ENCODE measurements at places on chromosomes 7 and 10.

GRCh38 chr7:106125417-106125816 lies 13.3 kb upstream of the SYPL1 start:
- DNase-seq, result no peak

DNA sequence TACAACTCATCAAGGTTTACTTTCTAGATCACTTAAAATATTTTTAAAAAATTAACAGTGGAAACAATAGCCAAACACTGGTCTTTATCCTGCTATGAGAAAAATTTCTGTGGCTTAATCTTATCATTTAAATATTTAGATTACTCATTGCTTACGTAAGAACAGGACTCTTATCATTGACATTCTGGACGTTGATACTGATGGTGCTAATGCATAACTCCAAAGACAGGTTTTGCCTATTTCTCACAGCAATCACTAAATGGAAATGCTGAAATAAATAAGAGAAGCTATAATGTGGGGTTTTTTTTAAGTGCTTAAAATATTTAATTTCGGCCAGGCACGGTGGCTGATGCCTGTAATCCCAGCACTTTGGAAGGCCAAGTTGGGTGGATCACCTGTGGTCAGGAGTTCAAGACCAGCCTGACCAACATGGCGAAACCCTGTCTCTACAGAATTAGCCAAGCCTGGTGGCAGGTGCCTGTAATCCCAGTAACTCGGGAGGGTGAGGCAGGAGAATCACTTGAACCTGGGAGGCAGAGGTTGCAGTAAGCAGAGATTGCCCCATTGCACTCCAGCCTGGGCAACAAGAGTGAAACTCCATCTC lies 195.0 kb downstream of the HGF start:
- DNase-seq, result no peak

DNA sequence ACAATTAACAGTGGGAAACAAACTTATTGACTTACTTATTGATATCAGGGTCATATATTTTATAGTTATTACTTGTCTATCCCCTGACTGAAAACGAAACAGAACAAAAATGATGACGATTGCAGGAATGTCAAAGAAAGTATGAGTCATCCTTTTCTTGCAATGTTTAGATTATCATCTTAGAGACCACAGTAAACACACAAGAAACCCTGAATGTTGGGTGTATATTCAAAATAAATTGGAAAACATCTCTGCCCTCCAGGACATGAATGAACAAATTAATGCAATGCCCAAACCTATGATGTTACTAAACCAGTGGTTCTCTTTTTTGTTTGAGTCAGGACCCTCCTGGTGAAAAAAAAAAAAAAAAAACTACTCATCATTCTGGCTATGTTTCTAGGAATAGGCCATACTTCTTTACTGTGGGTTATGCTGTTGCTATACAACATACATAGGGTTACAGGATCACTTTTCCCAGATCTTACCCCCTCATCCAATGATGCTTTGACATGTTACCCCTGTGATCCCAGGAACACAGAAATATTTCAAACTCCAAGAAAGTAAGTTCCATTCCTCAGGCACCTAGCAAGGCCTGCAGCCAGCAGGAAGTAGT lies 623.4 kb upstream of the IGFBP3 start:
- no peak for DNase-seq

GRCh38 chr7:107100824-107101223 lies 56.3 kb downstream of the PRKAR2B start:
- no peak for DNase-seq

GRCh38 chr7:115721293-115722217 lies 309.0 kb downstream of the TFEC start:
- DNase-seq, result no peak

DNA sequence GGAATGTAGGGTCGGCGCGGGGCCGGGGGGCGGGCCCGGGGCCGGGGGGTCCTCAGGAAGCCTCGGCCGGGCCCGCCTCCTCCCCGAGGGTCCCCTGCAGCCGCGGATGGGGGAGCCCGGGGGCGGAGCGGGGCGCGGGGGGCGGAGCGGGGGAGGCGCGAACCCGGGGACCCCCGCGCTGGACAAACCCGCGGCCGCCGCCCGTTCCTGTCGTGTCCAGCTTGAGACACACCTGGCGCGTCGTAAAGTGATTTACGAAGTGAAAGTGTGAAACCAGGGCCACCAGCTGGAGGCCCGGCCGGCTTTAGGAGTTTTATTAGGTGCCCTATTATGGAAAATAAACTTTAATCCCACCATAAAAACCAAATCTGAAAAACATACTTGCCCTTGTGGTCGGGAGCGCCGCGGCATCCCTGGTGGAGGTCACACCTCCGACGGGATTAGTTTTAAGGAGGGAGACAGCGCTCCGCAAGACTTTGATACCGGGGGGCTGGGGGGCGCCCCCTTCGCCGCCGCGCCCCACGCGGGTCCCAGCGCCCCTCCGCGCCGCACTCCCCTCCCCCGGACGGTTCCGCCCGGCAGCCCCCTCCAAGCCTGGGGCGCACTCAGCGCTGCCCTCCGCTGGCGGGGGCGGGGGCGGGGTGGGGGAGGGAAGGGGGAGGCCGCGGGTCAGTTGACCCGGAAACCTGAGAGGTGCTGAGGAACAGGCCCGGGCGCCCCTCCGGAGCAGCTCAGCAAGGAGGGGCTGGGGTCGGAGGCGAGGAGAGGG lies 10.3 kb downstream of the MNX1 start:
- DNase-seq, result peak; percentile 46

- DNase-seq, result peak; percentile 23
Observed at GRCh38 chr10:133161486-133162109, 1.6 kb downstream of the KNDC1 start.

- peak; percentile 70 for DNase-seq
Observed at GRCh38 chr7:127900732-127901685, 130.2 kb downstream of the LRRC4 start.

GRCh38 chr10:10213237-10213636 lies 804.4 kb upstream of the CELF2 start:
- no peak for DNase-seq

- DNase-seq, result peak; percentile 54
Observed at GRCh38 chr7:42662862-42663261, 249.0 kb downstream of the C7orf25 start.

GRCh38 chr10:126593968-126594701 lies 76.4 kb downstream of the C10orf90 start:
- DNase-seq, result no peak

GRCh38 chr10:28375399-28376354 lies 72.8 kb upstream of the MPP7 start:
- DNase-seq, result no peak

- no peak for DNase-seq
Observed at GRCh38 chr7:134548877-134549276, at the start of gene AKR1B15. TSS of gene AKR1B15 (plus strand) at chr7:134549110. CDS start at chr7:134564620, 15,510 bp downstream.

DNA sequence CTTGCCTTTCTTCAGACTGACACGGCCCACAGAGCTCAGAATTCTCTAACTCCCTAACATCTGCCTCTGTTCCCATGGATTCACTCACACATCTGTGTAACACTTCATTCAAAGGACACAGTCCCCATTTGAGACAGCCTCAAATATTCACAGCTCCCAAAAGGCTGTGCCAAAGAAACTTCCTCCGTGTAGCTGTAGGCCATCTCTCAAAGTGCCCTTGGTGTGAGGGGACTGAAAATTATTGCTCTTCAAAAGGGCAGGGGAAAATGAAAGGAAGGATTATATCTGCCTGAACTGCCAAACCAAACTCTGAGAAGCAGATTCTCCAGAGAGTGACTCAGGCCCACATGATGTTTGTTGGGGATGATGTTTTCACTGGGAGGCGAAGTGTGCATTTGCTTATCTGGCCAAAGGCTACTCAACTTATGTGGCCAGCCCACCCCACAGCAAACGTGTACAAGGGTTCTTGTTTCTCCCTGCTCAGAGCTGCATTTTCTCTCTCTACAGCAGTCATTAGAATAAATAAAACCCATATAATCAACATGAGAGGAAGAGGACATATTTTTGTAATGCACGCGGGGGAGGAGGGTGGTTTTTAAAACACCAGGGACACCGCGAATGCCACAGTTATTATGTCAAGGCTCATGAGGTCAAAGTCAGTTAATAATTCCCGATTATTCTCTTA lies 302.4 kb upstream of the NFE2L3 start:
- no peak for DNase-seq

- no peak for DNase-seq
Observed at GRCh38 chr10:58734116-58734515, 221.4 kb downstream of the BICC1 start.

DNA sequence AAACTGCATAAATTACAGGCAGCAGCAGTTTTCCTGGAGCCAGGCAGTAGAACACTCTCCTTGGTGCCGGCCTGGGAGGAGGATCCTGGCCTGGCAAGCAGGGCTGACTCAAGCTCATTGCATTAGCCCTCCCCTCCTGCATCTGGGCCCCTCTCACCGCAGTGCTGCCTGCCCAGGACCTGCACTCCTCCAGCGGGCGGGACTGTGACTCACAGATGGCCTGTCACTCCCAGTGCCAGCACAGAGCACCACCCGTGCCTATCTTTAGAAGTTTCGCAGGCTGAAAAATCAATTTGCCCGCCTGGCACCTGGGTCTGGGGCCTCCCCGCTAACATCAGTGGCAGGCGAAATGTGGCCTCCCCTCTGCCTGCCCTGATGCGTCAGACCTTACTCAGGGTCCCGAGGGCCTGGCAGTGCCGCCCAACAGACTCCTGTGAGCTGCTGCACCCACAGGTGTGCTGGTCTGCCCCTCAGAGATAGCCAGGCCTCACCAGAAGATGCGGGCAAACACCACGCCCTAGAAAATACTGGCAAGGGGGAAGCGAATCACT lies 123.8 kb downstream of the KCNMA1 start:
- DNase-seq, result peak; percentile 35

DNA sequence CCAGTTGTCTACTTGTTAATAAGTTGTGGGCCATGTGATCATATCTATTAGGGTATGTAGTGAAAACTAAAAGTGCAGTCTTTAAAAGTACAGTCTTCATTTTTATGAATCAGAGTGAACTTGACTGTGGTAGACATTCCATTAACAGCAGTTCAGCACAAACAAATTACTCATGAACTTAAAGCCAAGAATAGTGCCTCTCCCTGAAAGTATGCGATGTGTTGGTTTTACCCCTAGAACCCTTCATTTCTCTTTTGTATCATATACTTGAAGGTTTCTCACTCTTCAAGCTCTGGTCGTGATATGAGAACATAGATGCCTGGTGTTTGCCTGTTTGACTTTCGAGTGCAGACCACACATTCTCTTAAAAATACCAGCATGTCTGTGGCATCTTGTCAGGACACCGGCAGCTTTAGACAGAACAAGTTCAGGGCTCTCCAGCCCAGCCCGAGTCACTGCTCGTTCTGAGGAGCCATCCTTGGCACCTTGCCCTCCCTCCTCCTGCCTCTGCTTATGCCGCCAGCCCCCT lies 159.3 kb downstream of the LCOR start:
- no peak for DNase-seq

DNA sequence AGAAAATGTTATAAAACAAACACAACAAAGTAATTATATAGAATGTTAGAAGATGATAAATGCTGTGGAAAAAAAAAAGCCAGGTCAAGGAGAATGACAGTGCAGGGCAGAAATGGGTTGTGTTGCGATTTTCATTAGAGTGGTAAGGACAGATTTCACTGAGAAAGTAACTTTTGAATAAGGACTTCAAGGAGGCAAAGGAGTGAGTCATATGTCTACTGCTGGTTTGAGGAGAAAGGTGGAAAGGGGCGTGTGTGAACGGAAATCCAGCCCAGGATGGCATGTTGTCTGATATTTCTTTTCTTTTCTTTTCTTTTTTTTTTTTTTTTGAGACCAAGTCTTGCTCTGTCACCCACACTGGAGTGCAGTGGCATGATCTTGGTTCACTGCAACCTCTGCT lies 12.3 kb upstream of the DLD start:
- no peak for DNase-seq

GRCh38 chr10:28530751-28531150 lies 2.2 kb upstream of the WAC start:
- DNase-seq, result no peak

DNA sequence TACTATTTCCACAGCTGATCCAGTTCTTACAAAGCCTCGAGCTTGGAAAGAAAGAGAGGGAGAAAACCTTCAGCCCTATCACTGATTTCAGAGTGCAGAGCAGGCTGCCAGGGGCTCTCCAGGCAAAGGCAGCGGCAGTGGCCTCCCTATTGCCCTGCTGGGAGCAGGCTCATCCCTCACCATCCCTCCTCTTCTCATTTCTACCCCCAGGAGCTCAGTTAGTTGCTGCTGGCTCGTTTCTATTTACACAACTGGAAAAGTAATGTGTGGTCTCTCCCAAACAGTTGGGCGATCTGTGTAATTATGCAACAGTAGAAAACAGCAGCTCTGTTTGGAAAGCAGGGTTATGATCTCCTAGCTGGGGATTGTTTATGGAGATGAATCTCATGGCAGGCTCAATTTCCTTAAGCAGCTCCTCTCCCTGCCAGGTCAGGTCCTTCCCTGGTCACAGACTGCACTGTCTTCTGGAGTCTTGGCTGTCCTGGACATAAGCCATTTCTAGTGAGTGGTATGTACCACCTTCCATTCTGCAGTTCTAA lies 28.7 kb upstream of the TNS3 start:
- no peak for DNase-seq

- DNase-seq, result no peak
Observed at GRCh38 chr10:91590142-91590903, 42.5 kb downstream of the PPP1R3C start.

DNA sequence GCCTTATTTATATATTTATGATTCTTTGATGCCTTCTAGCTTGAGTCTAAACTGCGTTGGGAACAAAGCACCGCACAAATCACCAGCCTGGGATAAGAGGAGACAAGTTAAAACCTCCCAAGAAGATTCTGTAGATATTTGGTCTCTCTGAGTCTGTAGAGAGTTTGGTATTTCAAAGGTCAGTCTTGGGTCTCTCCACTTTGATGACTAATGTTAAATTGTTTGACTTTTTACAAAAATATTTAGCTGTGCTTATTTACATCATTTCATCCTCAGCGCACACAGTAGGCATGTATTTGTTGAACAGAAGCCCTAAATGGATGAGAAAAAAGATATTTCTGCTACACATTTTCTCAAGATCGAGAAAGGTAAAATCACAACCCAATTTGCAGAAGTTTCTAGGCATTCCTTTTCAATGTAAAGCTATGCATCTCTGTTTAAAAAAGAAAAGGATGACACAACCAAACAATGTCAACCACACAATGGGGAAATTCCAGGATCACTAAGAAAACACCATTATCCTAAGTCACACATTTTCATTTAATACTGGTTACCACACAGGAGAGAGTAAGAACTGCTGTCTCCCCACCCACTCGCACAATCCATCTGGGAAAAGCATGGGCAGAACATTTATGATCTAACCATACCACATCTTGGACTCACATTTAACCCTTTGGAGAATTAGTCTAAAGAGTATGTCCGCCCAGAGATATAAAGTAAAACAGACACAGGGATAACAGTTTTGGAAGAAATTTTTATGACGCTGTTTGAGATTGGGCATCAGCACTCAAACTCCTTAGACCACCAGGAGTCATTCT lies 4.4 kb downstream of the CDK6 start:
- no peak for DNase-seq
